CD4-positive, alpha-beta T cell treated with Interleukin-17A for 1 hour (primary cell): ENCODE measurements at places on chromosomes 2 and 18.

DNA sequence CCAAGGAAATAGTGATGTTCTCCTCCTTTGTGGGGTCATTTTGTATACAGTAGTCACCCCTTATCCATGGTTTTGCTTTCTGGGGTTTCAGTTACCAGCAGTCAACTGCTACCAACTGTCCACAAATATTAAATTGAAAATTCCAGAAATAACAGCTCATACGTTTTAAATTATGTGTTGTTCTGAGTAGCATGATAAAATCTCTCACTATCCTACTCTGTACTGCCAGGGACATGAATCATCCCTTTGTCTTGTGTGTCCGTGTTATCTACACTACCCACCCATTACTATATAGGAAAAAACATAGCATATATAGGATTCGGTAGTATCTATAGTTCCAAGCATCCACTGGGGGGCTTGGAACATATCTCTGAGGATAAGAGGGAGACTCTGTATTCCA, 120.9 kb upstream of the DCC start:
- DNase-seq, result no peak

- DNase-seq, result peak; percentile 89
These were observed 193.7 kb upstream of the ID2 start for GRCh38 chr2:8488001-8488738.

DNA sequence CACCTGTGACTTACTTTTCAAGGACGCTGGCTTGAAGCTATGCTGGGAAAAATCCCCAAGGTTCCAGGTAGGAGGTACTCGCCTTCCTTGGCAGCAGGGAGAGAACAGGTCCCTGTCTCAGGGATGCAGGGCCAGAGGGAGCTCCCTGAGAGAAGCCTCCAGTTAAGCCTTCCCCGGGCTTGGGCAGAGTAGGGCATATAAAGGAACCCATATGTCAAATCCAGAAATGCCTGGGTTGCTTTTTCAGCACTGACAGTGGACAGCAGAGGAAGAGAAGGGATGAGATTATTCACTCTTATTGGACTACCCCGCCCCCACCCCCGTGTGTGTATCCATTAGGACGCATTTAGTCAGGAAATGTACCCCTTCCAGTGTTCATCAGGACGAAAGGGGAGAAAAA, 89.3 kb upstream of the TEX51 start:
- DNase-seq, result no peak

GRCh38 chr2:217102956-217103355, 243.1 kb upstream of the TNP1 start:
- no peak for DNase-seq

DNA sequence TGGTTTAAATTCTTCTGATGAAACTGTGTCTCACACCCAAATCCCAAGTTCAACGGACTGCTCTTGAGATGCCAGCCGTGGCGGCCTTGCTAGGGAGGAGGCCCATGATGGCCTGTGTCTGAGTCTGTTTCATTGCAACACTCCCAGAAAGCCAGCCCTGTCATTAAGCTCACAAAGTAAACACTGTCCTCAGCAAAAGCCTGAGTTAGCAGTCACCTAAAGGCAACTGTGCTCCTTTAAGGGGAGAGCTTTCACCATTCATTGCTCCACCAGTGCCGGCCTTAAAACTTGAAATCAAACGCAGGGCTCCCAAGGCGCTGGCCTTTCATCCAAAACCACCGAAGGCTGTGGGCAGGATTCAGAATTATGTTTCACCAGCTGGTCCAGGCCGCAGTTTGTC, 42.5 kb upstream of the PPP1CB start:
- DNase-seq, result no peak

DNA sequence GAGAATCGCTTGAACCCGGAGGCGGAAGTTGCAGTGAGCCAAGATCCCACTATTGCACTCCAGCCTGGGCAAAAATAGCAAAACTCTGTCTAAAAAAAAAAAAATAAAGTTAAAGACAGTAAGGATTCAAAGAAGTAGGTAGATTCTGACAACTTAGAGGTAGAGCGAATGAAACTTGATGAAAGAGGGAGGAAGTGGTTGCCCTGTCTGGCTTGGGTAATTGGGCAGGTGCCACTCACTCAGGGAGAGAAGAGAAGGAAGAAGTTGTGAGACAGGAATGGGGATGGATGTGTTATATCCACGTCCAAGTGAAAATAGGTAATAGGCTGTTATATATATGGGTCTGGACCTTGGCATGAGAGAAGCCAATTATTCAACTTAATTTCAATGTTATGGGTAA, 26.3 kb downstream of the NDC80 start:
- peak; percentile 45 for DNase-seq

- DNase-seq, result no peak
These were observed 52.3 kb downstream of the HIBCH start for GRCh38 chr2:190267302-190267701.

DNA sequence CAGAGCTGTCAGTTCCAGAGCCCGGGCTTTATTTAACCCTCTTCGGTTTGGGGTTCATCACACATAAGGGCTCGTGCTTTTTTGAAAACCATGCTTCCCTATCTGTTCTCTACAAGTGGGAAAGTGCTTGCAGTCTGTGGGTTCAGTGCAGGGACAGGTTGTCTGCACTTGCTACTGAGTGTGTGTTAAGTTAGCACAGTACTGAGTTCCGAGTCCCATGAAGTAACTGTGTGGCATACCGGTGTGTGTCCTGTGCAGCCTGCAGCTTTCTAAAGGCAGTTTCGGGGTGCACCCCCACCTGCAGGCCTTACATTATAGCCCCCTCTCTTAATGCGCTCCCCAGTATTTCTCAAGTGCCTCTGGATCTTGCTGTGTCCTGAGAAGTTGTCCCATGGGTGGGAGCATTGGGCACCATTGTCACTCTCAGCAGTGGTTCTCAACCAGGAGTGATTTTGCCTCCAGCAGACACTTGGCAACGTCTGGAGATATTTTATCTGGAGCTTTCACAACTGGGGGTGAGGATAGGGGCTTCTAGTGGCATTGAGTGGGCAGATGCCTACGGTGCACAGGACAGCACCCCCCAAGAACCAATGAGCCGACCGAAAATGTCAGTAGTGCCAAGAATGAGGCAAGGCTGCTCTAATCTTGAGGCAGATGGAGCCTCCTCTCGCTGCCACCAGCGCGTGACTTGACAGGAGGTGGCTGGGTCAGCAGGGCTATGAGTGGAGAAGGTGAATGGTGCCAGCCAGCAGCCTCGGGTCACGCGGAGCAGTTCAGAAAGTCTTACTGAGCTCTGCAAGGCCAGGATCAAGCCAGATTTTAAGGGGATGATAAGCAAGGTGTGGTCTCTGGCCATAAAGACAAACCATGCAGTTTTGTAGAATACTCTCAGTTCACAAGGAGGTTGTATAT, 152.2 kb downstream of the SMAD7 start:
- no peak for DNase-seq

DNA sequence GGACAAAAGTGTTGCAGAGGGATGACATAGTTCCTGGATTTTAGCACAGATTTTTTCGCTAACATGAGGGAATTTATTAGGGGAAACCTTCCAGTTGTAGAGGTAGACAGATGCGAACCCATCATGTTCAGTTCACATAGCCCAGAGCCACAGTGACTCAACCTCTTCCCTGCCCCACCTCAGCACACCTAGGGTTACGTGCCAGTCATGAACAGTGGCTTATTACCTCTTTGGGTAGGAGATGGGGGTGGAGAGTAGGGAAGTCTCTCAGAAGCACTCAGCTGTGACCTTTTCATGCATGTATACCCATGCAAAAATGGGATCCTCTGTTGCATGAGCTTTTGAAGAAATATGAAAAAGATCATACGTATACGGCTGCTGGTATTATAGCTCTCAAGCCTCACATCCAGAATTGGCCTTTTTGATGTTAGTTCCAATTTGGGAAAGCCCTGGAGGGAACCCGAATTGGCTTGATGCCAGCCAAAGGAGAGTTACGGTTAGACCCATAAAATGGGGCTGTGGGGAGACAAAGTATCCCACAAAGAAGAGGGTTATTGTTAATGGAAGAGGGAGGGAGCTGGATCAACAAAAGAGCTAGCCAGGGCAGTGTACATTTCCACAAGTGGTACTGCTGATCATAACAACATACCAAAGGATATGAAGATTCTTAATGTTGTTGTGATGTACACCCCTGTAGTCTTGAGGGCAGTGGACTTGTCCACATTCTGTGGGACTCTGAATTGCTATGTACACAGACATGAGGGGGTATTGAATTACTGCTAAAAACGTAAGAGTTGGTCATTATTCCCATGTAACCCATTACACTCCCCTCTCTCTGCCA, 4.9 kb downstream of the TANC1 start:
- no peak for DNase-seq

GRCh38 chr2:172270278-172271079, 156.9 kb upstream of the ITGA6 start:
- peak; percentile 5 for DNase-seq

- DNase-seq, result no peak
These were observed 66.9 kb downstream of the ICOS start for GRCh38 chr2:204003276-204003990.

DNA sequence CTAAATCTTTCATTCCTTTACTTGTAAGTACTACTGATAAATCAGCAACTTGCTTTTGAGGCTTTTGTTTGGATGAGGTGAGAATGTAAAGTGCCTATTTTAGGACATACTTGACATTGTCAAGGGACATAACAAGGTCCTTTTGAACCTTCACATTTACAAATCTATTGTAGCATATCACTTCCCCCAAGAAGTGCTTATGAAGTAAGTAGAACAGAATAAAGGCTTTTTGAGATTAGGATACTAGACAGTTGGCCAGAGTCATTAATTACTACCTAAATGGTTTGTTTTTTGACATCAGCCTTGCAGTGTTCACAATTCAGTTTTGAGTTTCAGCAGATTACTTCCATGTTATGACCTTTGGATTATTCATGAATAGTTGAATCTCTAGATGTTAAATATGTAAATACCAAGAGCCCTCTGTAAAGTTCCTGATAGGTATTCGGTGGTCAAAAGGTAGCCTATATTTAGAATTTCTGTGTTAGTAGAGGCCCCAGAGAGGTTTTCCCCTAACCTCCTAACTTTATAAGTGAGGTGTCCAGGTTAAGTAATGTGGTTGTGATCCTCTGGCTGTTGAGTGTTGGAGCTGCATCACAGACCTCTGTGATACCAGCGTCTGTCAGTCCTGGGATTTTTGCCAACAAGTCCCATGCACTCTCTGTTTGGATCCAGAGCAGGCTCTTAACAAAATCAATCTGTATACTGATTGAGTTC, 67.2 kb downstream of the LCLAT1 start:
- no peak for DNase-seq

- DNase-seq, result no peak
These were observed 53.7 kb downstream of the SH2D6 start for GRCh38 chr2:85472261-85472660.

DNA sequence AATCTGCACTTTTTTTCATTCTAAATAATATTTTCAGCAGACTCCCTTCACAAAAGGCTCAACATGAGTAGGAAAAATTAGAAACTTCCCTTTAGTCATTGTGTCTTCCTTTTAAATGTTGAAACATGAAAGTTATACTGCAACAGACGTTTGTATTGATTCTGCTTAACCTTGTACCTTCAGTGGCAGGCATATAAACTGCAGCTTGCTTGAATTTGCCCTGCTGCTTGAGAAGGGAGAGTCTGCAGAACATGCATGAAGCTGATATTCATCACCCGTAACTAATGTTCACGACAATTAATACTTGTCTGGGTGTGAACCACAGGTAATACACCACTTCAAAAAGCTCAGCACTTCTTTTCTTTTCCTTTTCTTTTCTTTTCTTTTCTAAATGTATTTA, 294.7 kb upstream of the LRP1B start:
- DNase-seq, result no peak

DNA sequence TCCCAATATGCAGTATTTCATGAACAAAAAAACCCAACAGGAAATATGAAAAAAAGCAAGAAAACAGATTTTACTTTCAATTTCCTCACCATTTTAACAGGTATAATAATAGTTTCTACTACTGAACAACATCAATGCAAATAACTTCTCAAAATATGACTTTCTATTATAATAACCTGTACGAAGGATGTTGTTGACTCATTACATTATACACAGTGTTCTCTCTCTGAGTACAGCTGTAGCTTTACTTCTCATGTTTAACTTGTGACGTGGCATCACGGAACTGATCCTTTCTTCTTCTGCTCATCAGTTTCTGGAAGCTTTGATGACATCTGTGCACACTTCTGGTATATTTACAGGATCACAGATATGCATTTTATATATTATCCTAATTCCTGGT, 40.0 kb downstream of the FAM228A start:
- peak; percentile 4 for DNase-seq

DNA sequence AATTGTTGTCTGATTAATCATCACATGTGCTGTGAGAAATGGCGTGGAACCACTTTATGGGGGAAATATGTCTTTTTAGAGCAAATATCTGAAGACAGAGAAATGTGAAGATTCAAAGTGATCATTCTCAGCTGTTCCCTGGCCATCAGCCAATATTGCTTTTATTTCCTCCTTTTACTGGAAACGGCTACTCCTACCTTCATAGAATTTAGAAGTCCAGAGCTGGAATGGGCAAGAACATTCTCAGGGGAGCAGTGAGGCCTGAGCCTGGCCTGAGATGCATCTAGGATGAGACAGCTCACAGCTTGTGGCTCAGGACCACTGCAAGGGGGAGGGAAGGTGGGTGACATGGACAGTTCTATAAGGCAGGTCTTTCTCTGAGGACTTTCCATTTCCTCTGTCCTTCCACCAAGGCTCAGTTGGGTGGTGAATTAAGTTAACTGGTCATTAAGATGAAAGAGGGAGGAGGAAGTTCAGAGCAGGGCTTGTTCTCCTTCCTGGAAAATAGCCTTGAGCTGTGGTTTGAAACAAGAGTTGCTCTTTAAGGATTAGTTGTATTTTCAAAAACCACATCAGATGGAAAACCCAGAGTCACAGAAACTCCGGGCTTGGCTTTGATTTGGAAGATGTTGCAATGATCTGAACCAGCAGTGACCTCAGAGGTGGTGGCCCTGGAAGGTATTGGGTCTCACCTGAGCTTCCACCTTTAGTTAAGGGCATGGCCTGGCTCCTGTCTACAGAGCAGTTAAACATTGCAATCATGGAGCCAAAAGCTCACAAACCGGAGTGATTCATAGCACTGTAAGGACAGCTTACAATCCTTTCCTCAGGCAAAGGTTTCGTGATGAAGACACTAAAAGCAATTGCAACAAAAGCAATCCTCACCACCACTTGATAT, 144.3 kb downstream of the VAPA start:
- no peak for DNase-seq

DNA sequence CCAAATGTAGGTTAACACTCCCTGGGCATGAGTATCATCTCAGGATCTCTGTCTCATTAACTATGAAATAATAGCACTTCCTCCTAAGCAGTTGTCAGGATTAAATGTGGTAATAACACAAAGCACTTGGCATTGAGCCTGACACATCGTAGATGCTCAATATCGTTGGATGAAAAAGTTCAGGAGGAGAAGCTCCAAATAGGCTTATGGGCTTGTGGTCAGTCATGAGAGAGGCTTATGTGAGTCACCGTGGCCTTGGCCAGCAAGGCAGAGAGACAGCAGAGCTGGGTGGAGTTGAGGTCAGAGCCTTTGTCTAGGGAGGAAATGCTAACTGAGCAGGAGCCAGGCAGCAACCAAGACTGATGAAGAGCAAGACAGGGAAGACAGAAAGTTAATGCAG, 68.3 kb upstream of the PPM1B start:
- no peak for DNase-seq
